Suprapubic skin (tissue), 4 donors: ENCODE measurements at places on chromosomes 1 and 21. TPM values are rescaled to one million over a fixed set of nuclear protein-coding genes. Genes with fewer than 3 reads are reported as not detected.

The C1QA gene
- 24.3 TPM for total RNA-seq

The GNL2 gene
- 50.5 TPM for total RNA-seq

- no peak for DNase-seq
Observed at GRCh38 chr1:151756291-151756690, 7.0 kb downstream of the MRPL9 start.

The KRTAP20-1 gene
- not detected for total RNA-seq
